Cardiac atrium fibroblast (primary cell): ENCODE measurements at places on chromosomes 4 and X. TPM values are rescaled to one million over a fixed set of nuclear protein-coding genes. Genes with fewer than 3 reads are reported as not detected.

FMR1 gene
- total RNA-seq: 9.6 and 15.6 TPM in 2 replicates

SLC7A11 gene
- 18.6 and 23.3 TPM in 2 replicates for total RNA-seq

DUSP21 gene
- not detected in 2 replicates for total RNA-seq

ABCG2 gene
- total RNA-seq: under 0.01 and 0.32 TPM in 2 replicates
